ENCODE measurements at places on chromosomes 2 and 18. TPM values are rescaled to one million over a fixed set of nuclear protein-coding genes. Genes with fewer than 3 reads are reported as not detected.

Gene DTNB
- total RNA-seq = 35.9 TPM

Gene MATN3
- 0.89 TPM for total RNA-seq

Gene EMILIN1
- total RNA-seq = 210 TPM

Gene CRYBA2
- not detected for total RNA-seq

Gene UGT1A5
- total RNA-seq = 2.0 TPM

Gene AQP12B
- not detected for total RNA-seq

Gene TSGA10
- 9.3 TPM for total RNA-seq

Gene LYG2
- total RNA-seq = not detected

Measured in mucosa of gallbladder (tissue), 1 donor.